ENCODE measurements at places on chromosomes 1 and 21. TPM values are rescaled to one million over a fixed set of nuclear protein-coding genes. Genes with fewer than 3 reads are reported as not detected.

GRCh38 chr1:40382601-40383000 is 9.1 kb downstream of the SMAP2 start:
- H3K27ac ChIP-seq, result no peak overlapping the region
- H3K36me3 ChIP-seq, result no peaks in the 10 kb centered on the region
- DNase-seq, result no peak
- H3K4me1 ChIP-seq, result peaks cover 25% of the 10 kb centered on the region
- H3K4me3 ChIP-seq, result no peak overlapping the region

DNA sequence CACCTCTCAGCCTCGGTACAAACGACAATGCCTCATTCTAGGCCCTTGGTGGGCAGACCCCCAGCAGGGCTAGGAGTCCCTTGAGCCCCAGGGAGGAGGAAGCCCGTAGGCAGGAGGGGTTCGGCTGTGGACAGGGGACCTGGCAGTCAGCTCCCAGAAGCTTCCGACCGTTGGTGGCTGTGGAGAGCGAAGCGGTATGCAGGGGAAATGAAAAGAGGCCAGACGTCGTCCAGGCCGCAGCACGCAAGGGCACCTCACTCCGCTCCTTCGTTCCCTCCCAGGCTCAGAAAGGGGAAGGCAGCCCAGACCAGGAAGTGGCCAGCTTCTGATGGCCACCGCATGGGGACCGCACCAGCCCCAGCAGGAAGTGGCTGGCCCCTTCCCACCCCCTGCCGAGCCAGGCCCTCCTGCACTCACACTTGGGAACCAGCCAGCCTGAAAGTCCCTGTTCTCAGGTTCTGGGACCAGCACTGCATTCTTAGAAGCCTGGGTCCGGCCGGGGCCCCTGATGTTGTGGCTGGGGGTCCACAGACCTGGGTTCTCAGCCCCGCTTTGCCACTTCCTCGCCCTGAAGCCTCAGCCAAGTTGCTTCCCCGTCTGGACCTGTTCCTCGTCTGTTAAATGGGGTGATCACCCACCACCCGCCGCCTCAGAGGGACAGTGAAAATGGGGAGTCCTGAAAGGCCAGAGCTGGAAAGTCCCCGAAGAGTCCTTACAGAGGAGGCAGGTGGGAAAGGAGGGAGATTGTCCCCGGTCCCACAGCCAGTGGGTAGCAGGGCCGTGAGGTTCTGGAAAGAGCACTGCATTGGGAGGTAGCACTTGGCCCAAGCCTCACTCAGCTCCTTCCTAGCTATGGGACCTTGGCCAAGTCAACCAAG is 104.0 kb upstream of the RUNX3 start:
- no peaks in the 10 kb centered on the region for H3K36me3 ChIP-seq
- H3K4me3 ChIP-seq, result no peak overlapping the region

GRCh38 chr1:191669629-191670028 is 488.6 kb upstream of the RGS18 start:
- peaks cover 30% of the 10 kb centered on the region for H3K4me1 ChIP-seq
- DNase-seq, result no peak
- no peaks in the 10 kb centered on the region for H3K36me3 ChIP-seq

GRCh38 chr1:118859999-118860398 is 128.1 kb downstream of the TBX15 start:
- no peaks in the 10 kb centered on the region for H3K4me1 ChIP-seq
- H3K27me3 ChIP-seq, result no peaks in the 10 kb centered on the region
- no peaks in the 10 kb centered on the region for H3K36me3 ChIP-seq
- DNase-seq, result no peak
- no peak overlapping the region for H3K4me3 ChIP-seq
- no peak overlapping the region for H3K27ac ChIP-seq

- DNase-seq, result no peak
- no peaks in the 10 kb centered on the region for H3K36me3 ChIP-seq
- H3K27me3 ChIP-seq, result peaks cover 8% of the 10 kb centered on the region
- H3K27ac ChIP-seq, result no peak overlapping the region
- H3K4me3 ChIP-seq, result no peak overlapping the region
Measured at GRCh38 chr1:117644696-117645311, 39.0 kb downstream of the TENT5C start.

DNA sequence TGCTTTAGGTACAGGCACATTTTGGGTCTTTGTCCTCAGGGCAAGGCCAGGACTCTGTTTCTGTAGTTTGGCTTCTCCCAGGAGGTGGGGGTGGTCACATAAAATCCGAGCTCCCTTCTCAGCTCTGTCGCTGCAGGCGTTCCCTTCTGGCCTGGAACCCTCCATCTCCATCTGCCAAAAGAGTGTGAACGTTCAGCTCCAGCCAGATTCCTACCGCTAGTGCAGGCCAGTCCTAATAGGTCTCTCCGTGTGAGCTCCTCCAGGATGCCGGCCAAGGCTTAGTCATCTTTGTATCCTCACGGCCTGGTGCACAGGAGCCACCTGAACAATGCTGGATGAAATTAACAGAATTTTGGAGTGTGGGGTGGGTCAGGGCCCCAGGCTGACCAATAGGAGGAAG is 19.9 kb upstream of the KCNA10 start:
- DNase-seq, result no peak
- no peaks in the 10 kb centered on the region for H3K4me1 ChIP-seq
- no peak overlapping the region for H3K4me3 ChIP-seq
- no peaks in the 10 kb centered on the region for H3K36me3 ChIP-seq
- peaks cover 2% of the 10 kb centered on the region for H3K27me3 ChIP-seq

- peaks cover 22% of the 10 kb centered on the region for H3K27me3 ChIP-seq
- peaks cover 2% of the 10 kb centered on the region for H3K4me1 ChIP-seq
- H3K36me3 ChIP-seq, result no peaks in the 10 kb centered on the region
- no peak overlapping the region for H3K27ac ChIP-seq
- H3K4me3 ChIP-seq, result no peak overlapping the region
- no peak for DNase-seq
Measured at GRCh38 chr1:231217056-231217455, 24.0 kb upstream of the GNPAT start.

DNA sequence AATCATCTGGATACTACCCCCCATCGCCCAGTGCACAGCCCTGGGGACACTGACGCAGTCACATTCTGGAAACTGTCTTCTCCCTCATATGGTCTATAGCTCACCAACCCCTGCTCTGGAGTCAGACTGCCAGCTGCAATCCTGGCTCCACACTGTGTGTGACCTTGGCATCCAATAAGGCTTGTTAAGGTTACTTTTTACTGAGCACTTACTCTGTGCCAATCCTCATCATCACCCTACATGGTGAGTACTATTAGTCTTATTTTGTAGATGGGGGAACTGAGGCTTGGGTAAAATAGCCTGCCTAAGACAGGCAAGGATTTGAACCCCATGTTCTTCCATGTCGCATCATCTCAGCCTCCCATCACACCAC is 34.9 kb downstream of the AHDC1 start:
- H3K4me3 ChIP-seq, result peak overlapping the region; percentile 19
- peaks cover 94% of the 10 kb centered on the region for H3K4me1 ChIP-seq
- no peak for DNase-seq
- no peaks in the 10 kb centered on the region for H3K36me3 ChIP-seq
- H3K27me3 ChIP-seq, result no peaks in the 10 kb centered on the region

DNA sequence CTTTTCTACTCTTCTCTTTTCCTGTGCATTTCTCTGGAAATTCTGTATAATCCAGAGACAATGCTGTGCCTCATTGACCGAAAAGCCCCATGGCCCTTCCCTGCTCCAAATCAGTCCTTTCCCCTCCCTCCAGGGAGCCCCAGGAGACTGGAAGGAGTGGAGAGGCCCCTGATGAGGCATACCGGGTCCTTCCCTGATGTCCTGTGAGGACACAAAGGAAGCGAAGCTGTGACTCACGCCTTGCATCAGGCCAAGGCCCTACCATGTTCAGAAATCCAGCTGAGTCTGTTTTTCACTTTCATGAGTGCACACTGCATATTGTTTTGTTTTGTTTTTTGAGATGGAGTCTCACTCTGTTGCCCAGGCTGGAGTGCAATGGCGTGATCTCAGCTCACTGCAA is 38.7 kb upstream of the BECN2 start:
- no peak overlapping the region for H3K4me3 ChIP-seq
- H3K36me3 ChIP-seq, result no peaks in the 10 kb centered on the region
- H3K27me3 ChIP-seq, result no peaks in the 10 kb centered on the region
- H3K4me1 ChIP-seq, result peaks cover 9% of the 10 kb centered on the region
- H3K27ac ChIP-seq, result peak overlapping the region; percentile 50

DNA sequence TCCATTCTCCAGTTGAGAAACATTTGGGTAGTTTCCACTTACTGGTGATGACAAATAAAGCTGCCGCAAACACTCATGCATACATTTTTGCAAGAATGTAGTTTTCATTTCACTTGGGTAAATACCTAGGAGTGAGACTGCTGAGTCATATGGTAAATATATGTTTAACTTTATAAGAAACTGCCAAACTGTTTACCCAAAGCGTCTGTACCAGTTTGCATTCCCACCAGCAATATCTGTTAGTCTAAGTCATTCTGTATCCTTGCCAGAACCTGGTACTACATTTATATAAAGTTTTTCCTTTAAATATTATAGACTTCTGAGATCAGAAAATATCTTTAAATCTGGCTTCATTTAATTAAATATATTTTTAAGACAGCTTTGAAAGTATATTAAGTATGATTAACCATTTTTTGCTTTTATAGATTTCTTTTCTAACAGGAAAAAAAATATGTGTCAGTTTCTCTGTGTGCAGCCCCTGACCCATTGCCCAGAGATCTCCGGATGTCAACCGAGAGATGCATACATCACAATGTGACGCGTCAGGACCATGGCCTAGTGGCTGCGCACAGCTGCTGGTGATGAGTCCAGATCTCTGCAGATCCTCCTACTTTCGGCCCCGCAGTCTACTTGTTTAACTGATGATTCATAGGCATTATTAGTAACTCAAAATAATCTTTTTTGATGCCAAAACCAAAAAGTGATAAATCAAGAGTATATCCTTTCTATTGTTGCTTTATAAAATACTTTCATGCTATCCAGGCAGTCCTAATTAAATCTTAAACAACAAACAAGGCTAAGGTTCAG is 227.1 kb upstream of the MAP1LC3C start:
- no peaks in the 10 kb centered on the region for H3K27me3 ChIP-seq
- H3K4me3 ChIP-seq, result no peak overlapping the region
- H3K36me3 ChIP-seq, result no peaks in the 10 kb centered on the region
- DNase-seq, result no peak

DNA sequence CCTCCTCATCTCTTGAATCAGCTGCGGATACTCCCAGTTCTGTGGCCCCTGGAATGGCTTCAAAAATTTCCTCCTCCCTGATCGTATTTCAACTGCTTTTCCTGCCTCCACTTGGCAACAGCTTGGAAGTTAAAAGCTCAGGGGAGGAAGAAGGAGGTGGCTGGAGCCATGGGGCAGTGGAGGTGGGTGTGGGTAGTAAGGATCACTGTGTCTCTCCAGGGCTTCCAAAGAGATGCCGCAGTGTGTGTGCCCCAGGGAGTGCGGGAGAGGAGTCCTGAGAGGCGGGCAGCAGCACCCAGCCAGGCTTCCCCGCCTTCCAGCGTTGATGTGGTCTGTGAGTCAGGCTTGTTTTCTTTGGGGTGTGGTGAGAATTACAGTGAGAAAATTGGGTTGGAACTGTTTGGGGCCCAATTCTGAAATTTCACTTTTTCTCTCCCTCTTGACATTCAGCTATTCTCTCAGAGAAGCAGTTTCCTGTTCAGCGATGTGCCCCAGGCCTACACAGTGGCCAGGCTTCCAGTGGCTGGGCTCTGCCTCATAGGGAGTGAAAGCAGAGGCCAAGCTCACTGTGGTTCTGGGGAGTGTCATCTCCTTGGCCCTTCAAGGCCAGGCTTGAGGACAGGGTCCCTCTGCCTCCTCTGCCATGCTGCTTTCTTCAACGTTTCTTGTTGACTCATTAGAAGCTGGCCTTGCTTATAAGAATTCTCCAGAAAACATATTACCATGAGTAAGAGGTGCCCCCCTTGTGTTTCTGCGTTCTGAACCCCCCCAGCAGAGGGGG is 69.0 kb downstream of the PGM1 start:
- peaks cover 19% of the 10 kb centered on the region for H3K36me3 ChIP-seq
- H3K4me3 ChIP-seq, result peak overlapping the region; percentile 22
- DNase-seq, result no peak
- peak overlapping the region; percentile 93 for H3K27ac ChIP-seq

GRCh38 chr1:94614996-94615395 is 73.4 kb upstream of the F3 start:
- no peaks in the 10 kb centered on the region for H3K27me3 ChIP-seq
- H3K36me3 ChIP-seq, result peaks cover 6% of the 10 kb centered on the region
- no peak for DNase-seq
- H3K4me3 ChIP-seq, result no peak overlapping the region
- H3K27ac ChIP-seq, result no peak overlapping the region

DNA sequence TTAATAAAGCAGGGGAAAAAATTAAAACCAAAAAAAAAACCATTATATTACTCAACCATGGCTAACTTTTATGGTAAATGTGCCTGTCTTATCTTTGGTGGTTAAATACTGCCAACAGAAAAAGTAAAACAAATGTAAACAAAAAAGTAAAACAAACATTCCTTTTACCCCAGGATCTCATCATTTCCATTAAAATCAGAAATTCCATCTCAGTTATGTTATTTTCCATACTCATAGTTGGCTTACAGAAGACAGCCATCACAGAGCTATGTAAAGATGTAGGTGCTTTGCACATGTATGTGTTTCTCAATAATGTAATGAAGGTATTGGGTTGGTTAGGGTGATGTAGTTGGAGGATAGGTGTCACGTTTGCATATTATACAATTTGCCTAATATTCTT is 185.0 kb downstream of the KCNK2 start:
- no peak overlapping the region for H3K27ac ChIP-seq
- no peak overlapping the region for H3K4me3 ChIP-seq
- H3K36me3 ChIP-seq, result no peaks in the 10 kb centered on the region
- H3K27me3 ChIP-seq, result no peaks in the 10 kb centered on the region
- no peak for DNase-seq

- peaks cover 57% of the 10 kb centered on the region for H3K4me1 ChIP-seq
- peak overlapping the region; percentile 10 for H3K27ac ChIP-seq
- DNase-seq, result no peak
- H3K27me3 ChIP-seq, result no peaks in the 10 kb centered on the region
- no peak overlapping the region for H3K4me3 ChIP-seq
Measured at GRCh38 chr1:63924600-63924999, 150.8 kb downstream of the ROR1 start.

DNA sequence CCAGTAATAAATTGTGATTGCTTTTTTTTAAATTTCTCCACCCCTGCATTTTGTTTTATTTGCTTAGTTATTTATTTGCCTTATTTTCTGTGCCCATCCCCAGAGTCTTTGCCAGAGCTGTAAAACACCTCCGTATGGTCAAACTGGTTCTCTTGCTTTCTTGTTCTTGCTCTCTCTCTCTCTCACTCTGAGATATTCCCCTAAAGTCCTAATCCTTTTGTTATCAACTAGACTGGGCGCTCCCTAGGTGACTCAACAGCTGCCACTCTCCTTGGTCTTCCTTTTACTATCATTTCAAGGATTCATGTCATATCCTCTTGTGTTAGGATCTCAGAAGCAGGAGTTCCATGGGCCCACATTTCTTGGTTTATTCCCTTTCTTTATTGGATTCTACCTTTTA is 160.0 kb downstream of the PRDM2 start:
- H3K27me3 ChIP-seq, result no peaks in the 10 kb centered on the region
- H3K27ac ChIP-seq, result no peak overlapping the region
- H3K36me3 ChIP-seq, result no peaks in the 10 kb centered on the region
- H3K4me1 ChIP-seq, result no peaks in the 10 kb centered on the region

The DCST2 gene
- 0.75 TPM for total RNA-seq

The ATF3 gene
- total RNA-seq, result 18.7 TPM

The GBP4 gene
- not detected for total RNA-seq

The VANGL2 gene
- 17.7 TPM for total RNA-seq

The SPRR4 gene
- not detected for total RNA-seq

The MIXL1 gene
- 0.18 TPM for total RNA-seq

The OPTC gene
- total RNA-seq, result not detected
